ENCODE measurements at places on chromosomes 5 and 9. TPM values are rescaled to one million over a fixed set of nuclear protein-coding genes. Genes with fewer than 3 reads are reported as not detected.
A peak's percentile ranks its signal among the peaks of the same experiment; 100 is the strongest.

ADGRD2 gene
- total RNA-seq: not detected

- no peak for DNase-seq
Measured at GRCh38 chr5:97075649-97076048, 66.8 kb downstream of the LIX1 start.

DNA sequence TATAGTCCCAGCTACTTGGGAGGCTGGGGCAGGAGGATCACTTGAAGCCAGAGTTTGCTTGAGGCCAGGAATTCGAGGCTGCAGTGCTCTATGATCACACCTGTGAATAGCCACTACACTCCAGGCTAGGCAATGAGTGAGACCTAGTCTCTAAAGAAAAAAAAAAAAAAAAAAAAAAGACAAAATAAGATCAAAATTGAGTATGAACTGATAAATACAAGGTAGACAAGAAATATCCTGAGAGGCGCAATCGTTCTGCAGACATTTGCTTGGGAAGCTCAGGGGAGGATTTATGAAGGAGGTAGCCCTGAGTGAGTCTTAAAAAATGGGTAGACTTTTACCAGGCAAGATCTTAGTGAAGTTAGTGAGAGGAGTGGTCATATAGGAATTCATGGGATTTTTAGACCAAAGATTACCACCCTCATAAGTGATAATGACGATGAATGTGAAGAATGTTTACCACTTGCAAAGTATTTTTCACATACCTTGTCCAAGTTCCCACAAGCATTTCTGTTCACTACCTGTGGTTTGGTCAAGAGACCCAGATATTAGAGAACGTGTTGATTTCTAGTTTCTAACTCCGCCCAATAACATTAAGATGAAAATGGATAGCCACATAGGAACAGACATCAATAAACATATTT is 4.4 kb downstream of the PDCD1LG2 start:
- no peak for DNase-seq

DNA sequence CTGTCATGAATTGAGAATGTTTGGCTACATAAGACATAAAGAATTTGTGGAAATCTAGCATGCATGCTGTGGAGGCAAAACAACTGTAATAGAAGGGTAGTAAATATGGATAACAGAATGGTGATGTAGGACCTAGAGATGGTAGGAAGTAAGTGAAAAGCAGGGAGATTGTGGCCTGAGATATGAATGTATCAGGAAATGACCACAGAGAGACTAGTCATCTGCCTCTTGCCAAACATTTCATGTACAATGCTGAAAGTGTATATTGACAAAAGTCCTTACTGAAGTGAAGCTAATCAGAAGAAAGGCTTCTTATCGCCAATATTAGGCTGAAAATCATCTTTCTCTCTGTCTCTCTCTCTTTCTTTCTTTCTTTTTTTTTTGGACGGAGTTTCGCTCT is 873.1 kb upstream of the CTNND2 start:
- no peak for DNase-seq

- no peak for DNase-seq
Measured at GRCh38 chr9:22514871-22515270, 68.2 kb downstream of the DMRTA1 start.

GRCh38 chr9:120561709-120562108 is 18.3 kb downstream of the CDK5RAP2 start:
- DNase-seq: no peak

- no peak for DNase-seq
Measured at GRCh38 chr5:102114525-102115069, 181.5 kb downstream of the SLCO4C1 start.

GRCh38 chr5:1344975-1345838 is at the start of gene CLPTM1L:
Gene CLPTM1L, minus strand, starts transcription at chr5:1345099. Its CDS starts 258 bp downstream, at chr5:1344841.
- peak; percentile 95 for DNase-seq

FOCAD gene
- total RNA-seq: 16.4 TPM

DNA sequence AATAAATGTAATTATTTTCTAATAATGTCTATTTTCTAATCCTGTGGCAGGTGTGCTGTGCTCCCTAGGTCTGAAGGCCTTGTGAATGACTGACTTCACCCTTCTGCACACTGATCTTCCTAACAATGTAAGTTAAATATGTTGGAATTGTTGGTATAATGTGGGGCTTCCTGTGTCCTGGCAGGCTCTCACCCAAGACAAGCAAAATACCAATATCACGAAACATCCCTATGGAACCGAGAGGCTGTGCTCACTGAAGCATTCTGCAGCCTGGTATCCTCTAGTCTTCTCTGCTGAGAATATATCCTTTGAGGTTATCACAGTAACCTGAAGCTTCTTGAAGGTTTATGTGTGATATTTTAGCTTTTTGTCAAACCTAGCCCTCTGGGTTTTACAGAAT is 159.4 kb downstream of the GABRB2 start:
- no peak for DNase-seq

SPATA9 gene
- 2.1 TPM for total RNA-seq

- no peak for DNase-seq
Measured at GRCh38 chr5:74118071-74118470, 492.1 kb downstream of the ARHGEF28 start.

- DNase-seq: no peak
Measured at GRCh38 chr5:154794525-154795234, 39.5 kb downstream of the LARP1 start.

GRCh38 chr5:36367524-36367923 is 65.8 kb upstream of the RANBP3L start:
- no peak for DNase-seq

KLHL9 gene
- total RNA-seq: 21.5 TPM

DNA sequence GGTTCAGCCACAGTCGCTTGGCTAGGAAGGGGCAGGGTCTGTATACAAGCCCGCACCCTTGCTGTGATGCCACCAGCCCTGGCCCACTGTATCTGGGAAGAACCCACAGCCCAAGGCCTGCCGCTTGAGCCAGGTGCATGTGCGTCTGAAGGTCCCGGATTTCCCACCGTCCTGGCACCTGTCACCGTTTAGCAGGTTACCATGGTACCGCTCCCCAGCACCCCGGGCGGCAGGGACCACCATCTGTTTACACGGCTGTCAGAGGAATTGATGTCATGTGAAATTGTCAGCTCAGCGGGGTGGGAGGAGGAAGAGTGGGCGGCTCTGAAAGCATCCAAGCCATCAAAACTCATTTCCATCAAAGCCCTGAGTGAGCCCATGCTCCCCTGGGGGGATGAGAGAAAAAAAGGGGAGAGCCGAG is 92.7 kb downstream of the HRH2 start:
- DNase-seq: no peak

GRCh38 chr9:83473488-83473971 is 64.7 kb downstream of the FRMD3 start:
- no peak for DNase-seq

DNA sequence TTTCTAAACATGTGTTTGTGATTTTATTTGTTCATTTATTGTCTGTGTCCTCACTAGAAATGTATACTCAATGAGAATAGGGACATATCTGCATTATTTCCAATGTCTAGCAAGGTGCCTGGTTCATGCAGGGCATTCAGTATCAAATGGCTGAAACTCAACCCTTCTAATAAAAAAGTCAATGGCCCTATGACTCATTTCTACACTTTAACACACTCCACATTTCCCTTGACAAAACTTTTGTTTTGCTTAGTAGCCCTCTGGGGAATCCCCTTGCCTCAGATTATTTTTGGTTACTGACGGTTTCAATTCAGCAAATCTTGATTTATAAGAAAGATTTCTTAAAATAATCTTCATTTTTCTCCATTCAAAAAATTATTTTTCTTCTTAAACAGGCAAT is 206.0 kb upstream of the DMRTA1 start:
- DNase-seq: no peak

DNA sequence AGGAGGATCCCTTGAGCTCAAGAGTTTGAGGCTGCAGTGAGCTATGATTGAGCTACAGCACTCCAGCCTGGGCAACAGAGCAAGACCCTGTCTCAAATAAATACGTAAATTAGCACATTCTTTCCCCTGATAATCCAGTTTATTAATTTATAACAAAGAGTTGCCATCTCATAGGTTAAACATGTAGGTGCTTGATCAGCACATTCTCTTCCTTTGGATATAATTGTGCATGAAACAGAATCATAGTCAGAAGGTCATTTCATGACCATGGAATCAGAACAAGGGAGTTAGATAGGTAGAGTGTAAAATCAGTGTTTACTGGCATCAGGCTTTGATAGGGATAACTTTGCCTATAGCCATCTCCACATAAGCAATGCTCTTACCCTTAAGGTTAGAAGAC is 43.0 kb upstream of the KIAA1958 start:
- no peak for DNase-seq

DNA sequence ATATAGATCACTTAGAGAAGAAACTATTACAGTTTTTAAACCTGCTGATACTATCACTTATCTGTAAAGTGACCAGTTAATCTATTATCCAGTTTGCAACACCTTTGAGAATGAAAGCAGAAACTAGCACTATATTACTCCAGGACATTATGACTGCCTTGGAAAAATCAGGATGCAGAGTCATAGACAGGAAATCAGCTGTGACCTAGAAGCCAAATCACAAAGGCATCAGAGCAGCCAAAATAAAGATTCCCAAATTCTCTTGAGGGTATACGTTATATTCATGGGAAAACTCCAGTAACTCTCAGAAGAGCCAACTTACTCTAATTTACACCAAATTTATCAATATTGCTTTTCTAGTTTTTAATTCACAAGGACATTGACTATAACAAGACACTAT is 49.9 kb downstream of the CDO1 start:
- no peak for DNase-seq

PCDHB3 gene
- 1.1 TPM for total RNA-seq

DNA sequence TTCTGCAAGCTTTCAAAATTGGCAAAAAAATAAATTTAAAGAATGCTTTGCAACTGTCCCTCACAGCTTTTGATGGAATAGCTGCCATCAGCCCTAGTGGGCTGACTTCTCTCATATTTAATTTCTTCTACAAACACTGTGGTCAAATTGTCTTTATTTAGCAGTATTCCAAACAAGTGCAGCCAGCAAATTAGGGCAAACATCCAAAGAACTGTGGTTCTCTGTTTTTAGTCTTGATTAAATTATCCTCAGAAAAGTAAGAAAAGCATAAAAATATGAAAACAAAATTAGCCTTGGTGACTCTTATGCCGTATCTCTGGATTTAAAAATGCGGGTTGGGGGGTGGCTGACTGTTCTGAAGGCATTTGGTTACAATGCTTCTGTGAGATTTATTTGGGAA is 95.8 kb upstream of the RETREG1 start:
- DNase-seq: no peak

GABRA1 gene
- not detected for total RNA-seq

LAMC3 gene
- 40.9 TPM for total RNA-seq

DNA sequence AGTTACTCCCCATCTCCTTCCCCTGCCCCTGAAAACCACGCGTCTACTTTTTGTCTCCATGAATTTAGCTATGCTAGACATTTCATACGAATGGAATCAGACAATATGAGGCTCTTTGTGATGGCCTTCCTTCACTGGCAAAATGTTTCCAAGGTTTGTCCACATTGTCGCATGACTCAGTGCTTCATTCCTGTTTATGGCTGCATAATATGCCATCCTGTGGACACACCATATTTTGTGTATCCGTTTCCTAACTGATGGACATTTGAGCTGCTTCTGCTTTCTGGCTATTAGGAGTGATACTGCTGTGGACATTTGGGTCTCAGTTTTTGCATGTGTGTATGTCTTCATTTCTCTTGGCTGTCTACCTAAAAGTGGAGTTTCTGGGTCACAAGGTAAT is 14.5 kb downstream of the NTNG2 start:
- no peak for DNase-seq

EIF4EBP3 gene
- 21.6 TPM for total RNA-seq

GRCh38 chr5:60223342-60223741 is 329.8 kb upstream of the PDE4D start:
- DNase-seq: no peak

AGXT2 gene
- total RNA-seq: not detected

GRCh38 chr5:55820488-55820887 is 30.7 kb upstream of the IL31RA start:
- DNase-seq: no peak

DNA sequence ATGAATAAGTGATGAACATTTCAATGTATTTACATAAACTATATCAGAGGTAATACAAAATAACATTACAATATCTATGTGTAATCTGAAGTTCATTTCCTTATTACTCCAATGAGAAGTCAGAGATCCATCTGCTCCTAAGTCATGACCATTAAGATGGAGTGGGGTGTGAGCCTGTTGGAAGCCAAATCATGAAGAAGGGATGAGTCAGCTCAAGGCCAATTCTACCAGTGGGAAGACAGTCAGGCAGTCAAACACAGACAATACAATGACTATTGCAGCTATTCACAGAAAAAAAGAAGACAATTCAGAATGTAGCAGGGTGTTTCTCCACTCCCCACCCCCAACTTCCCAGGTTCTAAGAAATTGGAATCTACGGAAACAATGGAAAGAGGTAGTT is 155.0 kb downstream of the NFIB start:
- no peak for DNase-seq

GRCh38 chr9:125400725-125401716 is 139.4 kb downstream of the GAPVD1 start:
- DNase-seq: no peak

DNA sequence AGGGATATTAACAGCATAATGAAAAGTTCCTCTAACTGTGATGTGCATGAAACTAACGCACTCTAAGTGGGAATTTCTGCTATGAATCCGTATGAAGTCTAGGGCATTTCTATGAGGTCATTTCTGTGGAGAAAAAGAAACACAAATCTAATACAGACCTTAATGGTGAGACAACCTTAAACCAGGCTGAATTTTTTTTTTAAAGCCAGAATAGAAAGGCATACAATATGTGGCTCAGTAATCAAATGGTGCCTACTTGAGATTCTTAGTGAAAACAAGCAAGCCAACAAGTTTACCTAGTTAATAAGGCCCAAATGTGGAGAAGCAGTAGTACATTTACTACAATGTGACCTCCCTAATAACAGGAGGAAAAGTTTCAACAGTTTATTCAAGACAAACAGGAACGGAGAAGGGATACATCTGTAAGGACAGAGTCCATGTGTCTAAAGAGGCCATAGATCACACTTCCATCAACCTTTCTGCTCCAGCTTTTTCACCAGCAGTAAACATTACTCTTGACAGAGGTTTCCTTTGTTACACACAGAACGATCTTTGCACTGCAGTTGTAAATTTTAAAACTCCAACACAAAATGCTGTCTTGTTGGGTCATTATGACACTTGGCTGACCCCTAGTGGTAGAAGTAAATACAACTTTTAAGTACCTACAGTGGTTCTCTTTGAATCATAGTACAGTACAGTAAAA is 26.2 kb downstream of the CARNMT1 start:
- no peak for DNase-seq

GRCh38 chr9:76607730-76608436 is 148.9 kb downstream of the GCNT1 start:
- no peak for DNase-seq

GRCh38 chr9:25353783-25354182 is 324.5 kb downstream of the TUSC1 start:
- DNase-seq: no peak

DNA sequence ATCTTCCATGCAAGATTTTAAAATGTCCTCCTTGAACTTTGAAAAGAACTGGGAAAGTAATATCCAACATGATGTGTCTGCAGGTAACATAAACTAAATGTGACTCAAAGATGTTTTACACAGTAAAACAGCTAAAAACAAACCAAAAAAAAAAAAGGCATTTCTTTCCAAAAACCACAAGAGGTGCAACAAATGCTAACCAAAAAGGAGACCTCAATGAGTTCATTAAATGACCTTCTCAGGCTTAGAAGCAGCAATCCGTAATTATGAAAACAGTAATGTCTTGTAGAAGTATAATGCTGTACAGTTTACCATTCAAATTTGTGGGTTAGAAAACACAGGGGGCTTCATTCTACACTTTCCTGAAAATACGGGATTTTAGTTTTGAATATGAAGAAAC is 2.5 kb downstream of the RNF145 start:
- no peak for DNase-seq
